Thoracic aorta (tissue), 2 donors: ENCODE measurements at places on chromosomes 5 and 9. TPM values are rescaled to one million over a fixed set of nuclear protein-coding genes. Genes with fewer than 3 reads are reported as not detected.

DNA sequence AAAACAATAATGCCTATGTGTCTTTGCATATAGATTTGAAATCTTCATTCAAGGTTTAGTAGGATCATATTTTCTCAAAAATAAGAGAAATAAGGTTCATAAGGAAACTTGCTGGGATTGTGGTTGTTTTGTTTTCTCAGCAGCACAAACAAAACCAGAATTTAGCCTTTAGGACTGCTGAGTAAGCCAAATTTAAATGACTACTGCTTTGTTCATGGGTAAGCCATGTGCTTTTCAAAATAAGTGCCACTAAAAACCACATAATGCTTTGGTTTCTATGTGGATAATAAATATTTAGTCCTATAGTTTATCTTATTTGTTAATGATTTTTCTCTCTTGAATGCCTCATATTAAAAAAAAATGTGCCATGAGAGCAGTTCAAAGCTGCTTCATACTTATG lies 38.8 kb downstream of the PTCD2 start:
- DNase-seq, result no peak

The GPR21 gene
- not detected for total RNA-seq

GRCh38 chr9:72588336-72588735 lies 66.9 kb downstream of the TMC1 start:
- DNase-seq, result no peak

- DNase-seq, result no peak
Measured at GRCh38 chr5:6765612-6766525, 52.6 kb downstream of the TENT4A start.

DNA sequence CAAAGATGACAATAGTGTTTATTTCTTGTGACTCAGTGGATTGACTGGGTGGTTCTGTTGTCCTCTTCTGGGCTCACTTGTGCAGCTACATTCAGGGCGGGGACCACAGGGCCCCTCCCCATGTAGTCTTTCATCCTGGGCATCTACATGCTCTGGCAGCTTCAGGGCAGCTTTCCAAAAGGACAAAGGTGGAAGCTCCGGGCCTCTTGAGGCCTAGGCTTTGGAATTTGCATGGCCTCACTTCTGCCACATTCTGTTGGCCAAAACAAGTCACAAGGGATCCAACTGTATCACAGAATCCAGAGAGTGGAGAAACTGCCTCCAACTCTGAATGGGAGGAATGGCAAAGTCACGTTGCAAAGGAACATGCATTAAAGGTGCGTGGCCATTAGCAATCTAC lies 64.3 kb downstream of the ARHGAP26 start:
- no peak for DNase-seq

GRCh38 chr5:112492291-112492690 lies 73.2 kb upstream of the EPB41L4A start:
- DNase-seq, result no peak

The POC5 gene
- 5.1 TPM for total RNA-seq

The DMRT2 gene
- total RNA-seq, result not detected

The MARCOL gene
- total RNA-seq, result not detected

GRCh38 chr5:43556857-43557542 lies at the start of gene PAIP1:
Gene PAIP1, minus strand, starts transcription at chr5:43557077. Its CDS starts 231 bp downstream, at chr5:43556846.
- peak; percentile 3 for DNase-seq

DNA sequence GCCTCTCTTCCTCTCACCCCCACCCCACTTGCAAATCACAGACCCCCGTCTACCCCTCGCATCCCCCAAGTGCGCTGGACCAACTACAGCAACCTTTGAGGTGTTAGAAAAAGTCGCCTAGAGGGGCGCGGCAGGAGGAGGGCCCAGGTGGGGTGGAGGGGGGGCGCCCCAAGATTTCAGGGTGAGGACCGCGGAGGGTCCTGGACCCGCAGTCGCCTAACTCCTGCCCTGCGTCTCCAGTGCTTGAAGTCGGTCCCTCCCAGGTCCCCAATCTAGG lies 379 bp upstream of the EGFLAM start:
- no peak for DNase-seq

GRCh38 chr9:106304401-106304920 lies 558.5 kb upstream of the ZNF462 start:
- DNase-seq, result no peak

The LRRC19 gene
- total RNA-seq, result not detected

- no peak for DNase-seq
Measured at GRCh38 chr5:61701877-61702602, 370.0 kb downstream of the ZSWIM6 start.

DNA sequence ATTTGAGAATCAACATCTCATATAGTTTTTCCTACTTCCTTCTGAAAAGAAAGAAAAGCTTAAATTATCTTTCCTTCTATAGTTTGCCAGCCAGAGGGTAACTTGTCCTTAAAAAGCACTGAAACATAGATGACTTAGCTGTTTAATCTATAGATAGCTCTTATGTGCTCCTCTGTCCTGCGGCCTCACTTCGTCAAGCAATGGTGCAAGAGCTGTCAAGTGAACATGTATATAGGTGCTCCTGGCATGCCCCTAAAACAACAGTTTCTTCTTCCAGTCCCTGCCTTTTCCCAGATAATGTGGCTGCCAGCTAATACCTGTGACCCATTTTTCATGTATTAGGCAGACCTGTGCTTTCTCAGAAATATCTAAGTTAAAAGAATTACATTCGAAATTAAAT lies 287.7 kb upstream of the EFNA5 start:
- no peak for DNase-seq

- DNase-seq, result no peak
Measured at GRCh38 chr9:99416007-99416406, 193.9 kb downstream of the SEC61B start.

- DNase-seq, result no peak
Measured at GRCh38 chr9:116333254-116333653, 179.7 kb downstream of the PAPPA start.
